Mucosa of gallbladder (tissue), 1 donor: ENCODE measurements at places on chromosomes 3 and 15. TPM values are rescaled to one million over a fixed set of nuclear protein-coding genes. Genes with fewer than 3 reads are reported as not detected.
A peak's percentile ranks its signal among the peaks of the same experiment; 100 is the strongest.

DNA sequence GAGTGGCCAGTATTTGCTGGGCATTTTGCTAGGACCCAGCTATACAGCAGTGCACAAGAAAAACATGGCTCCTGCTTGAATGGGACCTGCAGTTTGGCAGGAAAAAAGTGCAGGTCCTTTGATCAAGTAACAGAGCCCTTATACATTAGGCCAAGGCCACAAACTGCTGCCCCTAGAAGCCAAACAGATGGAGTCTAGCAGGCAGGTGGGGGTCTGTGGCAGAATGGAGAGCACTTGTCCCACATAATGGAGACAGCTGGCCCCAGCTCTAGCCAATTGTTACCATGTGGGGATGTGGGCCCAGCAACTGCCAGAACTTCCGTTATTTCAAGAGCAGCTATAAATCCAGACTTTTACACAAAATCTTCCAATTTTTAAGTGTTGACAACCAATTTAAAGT lies 79.3 kb downstream of the SHQ1 start:
- DNase-seq: no peak

The CIAO2A gene
- total RNA-seq: 47.1 TPM

GRCh38 chr3:120567370-120568201 lies 28.6 kb upstream of the NDUFB4 start:
- DNase-seq: no peak

GRCh38 chr3:66467996-66468735 lies 32.7 kb downstream of the LRIG1 start:
- DNase-seq: no peak

The UNC13C gene
- 1.6 TPM for total RNA-seq

DNA sequence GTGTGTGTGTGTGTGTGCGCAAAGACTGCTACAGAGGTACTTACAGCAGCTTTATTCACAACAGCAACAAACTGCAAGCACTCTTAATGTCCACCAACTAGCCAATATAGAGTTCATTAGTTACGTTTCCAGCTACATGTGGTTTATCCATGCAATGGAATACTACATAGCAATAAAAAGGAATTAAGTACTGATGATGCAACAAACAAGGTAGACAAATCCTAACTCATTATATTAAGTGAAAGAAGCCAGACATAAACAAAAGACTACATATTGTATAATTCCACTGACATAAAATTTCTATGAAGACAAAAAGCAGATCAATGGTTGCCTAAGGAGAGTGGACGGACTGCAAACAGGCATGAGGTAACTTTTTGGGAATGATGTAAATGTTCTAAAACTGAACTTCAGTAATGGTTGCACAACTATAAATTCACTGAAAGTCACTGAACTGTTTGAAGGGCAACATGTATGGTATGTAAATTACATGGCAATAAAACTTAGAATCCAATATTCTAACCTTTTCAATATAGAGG lies 433.7 kb downstream of the SHQ1 start:
- DNase-seq: no peak

DNA sequence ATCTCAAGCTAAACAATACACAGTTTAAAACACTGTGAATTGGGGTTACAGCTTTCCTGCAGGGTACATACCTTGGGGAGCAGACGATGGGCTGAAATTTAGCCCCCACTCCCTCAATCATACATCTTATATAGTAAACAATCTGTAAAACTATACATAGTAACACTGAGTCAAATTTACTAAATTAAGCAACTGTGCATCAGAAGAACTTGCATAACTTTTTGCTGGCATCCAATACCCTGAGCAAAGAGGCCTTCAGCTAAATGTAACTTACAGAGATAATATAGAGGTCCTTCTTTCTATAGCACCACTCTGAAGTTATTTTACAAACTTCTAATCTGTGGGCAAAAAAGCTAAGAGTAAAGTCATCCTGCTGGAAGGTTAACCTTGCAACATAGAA lies 603.6 kb upstream of the TGFBR2 start:
- no peak for DNase-seq

DNA sequence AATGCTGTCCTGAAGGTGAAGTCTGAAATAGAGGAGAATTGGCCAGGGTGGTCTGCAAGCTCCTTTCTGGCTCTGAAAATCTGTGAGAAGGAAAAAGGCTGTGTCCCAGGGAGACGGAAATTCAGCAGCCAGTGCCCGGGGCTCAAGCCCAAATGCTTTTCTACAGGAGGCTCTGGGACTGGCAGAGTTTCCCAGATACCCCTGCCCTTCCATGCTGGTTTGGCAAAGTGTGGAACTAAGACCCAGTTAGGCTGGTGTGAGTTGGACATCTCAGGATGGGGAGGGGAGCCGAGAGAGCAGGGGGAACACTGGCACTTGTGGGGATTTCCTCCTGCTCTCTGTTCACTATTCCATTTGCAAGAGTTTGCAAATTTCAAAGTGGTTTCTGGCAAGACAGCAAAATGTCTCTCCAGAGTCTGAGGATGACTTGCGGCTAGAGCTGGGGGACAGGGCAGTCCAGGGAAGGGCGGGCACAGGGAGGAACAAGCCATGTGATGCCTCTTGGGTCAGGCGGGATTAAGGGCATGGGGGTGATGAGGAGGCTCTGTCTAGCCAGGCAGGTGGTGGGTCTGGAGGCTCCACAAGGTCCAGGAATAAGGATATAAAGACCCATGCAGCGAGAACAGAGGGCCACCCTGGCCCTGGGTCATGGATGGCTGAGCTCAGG lies 152.3 kb downstream of the RAB11A start:
- DNase-seq: no peak

DNA sequence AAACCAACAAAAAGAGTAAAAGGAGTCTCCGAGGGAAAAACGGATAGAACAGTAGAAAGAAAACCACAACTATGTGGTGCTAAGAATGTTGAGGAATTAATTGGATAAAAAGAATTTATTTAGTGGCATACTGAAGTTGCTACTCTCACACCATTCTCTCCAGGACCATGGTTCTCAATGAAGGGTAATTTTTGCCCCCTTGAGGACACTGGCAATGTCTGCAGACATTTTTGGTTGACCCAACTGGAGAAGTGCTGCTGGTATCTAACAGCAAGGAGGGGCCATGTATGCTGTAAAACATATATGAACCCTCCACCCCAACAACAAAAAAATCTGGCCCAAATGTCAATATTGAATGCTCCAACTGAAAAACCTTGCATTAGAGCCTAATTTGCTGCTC lies 85.9 kb upstream of the CSPG5 start:
- DNase-seq: no peak

- no peak for DNase-seq
These were observed 307.9 kb upstream of the RBMS3 start for GRCh38 chr3:28972921-28973320.

The SOX14 gene
- not detected for total RNA-seq

GRCh38 chr3:32420126-32421038 lies 28.7 kb downstream of the CMTM7 start:
- peak; percentile 60 for DNase-seq

DNA sequence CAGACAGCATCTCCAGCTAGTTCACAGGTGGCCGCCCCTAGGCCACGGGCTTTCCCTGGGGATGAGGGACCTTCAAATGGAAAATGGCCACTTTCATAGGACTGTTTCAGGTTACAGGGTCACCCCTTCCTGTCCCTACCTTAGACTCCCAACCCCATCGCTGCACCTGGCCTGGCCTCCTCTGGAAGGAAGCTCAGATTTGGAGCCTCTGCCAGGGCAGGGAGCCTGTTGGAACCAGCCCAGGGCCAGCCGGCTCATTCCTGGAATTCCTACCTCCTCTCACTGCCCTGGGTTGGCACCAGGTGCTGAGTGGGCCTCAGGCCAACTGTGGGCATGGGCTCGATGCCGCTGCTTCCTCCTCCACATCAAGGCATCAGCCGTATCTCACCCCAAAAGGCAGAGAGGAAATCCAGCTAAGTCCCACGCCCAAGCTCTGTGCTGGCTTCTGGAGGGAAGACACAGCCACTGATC lies 42.2 kb downstream of the KLHL25 start:
- peak; percentile 43 for DNase-seq

DNA sequence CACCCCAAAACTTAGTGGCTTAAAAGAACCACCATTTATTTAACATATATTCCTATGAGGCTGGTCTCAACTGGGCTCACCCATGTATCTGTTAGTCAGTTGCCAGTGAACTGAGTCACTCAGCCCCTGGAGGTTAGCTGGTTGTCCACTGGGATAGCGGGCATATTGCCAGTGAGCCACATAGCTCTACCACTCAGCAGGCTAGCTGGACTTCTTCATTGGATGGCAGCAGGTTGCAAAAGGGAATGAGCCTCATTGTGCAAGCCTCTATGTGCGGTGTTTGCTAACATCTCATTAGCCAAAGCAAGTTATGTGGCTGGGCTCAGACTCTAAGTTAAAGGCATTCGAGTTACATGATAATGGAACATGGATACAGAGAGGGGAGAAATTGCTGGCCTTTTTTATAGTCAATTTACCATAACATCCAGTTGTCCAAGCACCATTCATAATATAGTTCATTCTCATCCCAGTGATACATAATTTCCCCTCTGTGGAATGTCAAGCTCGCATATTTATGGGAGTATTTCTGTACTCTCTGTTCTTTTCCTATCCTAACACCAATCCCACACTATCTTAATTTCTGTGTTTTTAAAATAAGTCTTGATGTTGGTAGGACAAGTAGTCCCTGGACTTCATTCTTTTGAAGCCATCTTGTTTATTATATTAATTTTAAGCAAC lies 8.7 kb downstream of the BTD start:
- DNase-seq: no peak

GRCh38 chr3:79063624-79064023 lies 704.2 kb downstream of the ROBO1 start:
- no peak for DNase-seq

- no peak for DNase-seq
These were observed 24.2 kb downstream of the NPTN start for GRCh38 chr15:73608941-73609340.

DNA sequence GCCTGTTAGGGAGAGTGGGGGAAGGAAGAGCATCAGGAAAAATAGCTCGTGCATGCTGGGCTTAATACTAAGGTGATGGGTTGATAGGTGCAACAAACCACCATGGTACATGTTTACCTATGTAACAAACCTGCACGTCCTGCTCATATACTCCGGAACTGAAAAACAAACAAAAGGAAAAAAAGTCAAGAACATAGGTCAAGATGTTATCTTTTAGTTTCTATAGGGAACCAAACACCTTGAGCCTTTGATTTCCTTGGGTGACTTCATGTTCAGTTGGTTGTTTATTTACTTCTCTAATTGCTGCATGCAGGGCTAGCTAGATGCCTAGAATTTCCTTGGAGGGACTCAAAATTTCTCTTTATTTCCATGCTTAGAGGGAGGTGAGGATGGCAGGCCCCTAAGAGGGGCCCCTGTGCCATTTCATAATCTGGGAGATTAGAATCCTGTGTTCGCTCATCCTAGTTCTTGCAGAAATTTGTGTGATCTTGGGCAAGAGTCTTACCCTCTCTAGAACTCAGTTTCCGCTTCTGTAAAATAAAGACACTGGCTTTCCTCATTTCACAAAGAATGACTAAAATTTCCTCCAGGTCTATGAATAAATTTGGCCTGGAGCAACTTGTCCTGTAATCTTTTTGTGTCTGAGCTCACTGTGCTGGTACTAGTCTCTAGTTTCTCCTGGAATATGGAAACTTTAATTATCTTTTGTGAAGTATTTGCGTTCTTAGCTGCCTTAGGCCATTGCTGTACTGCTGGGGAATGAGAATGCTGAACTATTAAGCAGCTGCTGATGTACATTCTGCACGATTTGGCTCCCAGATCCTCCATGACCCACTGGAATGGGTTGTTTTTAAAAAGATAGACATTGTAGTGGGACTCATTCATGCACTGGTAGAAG lies 457.5 kb downstream of the EDEM1 start:
- DNase-seq: no peak

- DNase-seq: peak; percentile 52
These were observed 16.8 kb upstream of the PLA2G4E start for GRCh38 chr15:42037656-42038055.

The TYRO3 gene
- 9.1 TPM for total RNA-seq

- no peak for DNase-seq
These were observed 11.3 kb upstream of the STRA6 start for GRCh38 chr15:74213858-74214284.

- no peak for DNase-seq
These were observed 67.3 kb downstream of the MEGF11 start for GRCh38 chr15:66186049-66186825.

DNA sequence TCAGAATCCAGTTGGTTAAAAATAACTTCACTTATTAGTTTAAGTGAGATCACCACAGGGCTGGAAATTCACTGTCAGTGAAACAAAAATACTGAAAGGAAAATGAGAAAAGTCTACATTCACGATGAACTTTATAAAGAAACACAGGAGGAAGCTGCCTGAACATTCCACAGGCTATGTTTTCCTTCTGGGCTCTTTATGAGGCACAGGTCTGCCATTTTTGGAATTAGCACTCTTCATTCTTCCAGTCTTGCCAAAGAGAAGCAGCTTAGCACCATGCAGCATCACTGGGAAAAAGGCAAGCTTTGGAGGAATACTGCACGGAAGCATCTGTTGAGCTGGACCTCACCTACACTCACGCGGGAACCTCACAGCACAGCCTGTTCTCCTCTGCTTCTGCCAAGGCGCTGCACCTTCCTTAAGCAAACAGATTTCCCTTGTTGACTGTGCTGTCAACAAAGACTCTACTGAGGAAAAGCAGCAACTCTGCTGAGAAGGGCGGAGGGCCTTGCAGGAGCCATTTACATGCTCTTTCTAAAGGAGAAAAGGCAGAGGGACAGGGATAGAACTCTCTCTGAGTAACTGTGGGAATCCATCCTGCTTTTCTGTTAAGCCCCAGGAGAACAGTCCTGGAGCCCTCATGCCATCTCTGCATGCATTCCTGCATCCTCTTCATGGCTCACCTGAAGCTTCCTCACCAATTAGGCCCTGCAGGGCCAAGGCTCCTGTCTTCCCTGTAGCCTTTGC lies 15.7 kb downstream of the SUSD5 start:
- peak; percentile 33 for DNase-seq

The TLR9 gene
- 1.4 TPM for total RNA-seq

The LRRC34 gene
- total RNA-seq: 2.3 TPM

The SLC15A2 gene
- total RNA-seq: 18.8 TPM

DNA sequence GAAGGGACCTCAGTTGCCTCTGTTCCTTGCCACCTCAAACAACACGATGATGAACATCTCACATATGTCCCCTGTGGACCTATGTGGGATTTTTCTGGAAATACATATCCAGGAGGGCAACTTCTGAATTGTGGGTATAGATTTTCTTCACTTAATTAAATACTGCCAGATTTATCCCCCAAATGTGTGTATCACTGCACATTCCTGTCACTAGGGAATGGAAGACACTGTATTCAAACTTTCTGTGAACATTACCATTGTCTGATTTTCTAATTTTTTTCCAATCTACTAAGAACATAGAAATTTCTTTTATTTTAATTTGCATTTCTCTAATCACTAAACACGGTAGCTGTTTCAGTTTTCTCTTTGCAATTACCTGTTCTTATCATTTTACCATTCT lies 102.0 kb upstream of the MRPS22 start:
- no peak for DNase-seq

The ANKRD63 gene
- 1.6 TPM for total RNA-seq
